ENCODE measurements at places on chromosomes 1 and 21.

GRCh38 chr1:214862421-214862820 is 220.1 kb upstream of the KCNK2 start:
- DNase-seq = no peak

DNA sequence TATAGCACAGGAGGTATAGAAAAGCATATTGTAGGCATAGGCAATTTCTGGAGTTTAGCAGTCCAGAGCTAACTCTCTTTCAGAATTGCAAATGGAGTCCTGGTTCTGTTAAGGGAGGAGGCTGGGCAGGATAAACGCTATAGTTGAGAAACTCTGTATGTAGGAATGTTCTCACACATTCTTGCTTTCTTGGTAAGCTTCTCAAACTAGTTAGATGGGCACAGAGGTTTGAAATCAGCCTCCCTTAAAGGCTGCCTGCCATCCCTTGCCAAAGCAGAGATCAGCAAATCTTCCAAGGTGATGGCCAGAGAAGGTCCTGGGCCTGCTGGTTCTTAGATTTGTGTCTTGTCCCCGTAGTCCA is 42.9 kb upstream of the TADA1 start:
- DNase-seq = no peak

DNA sequence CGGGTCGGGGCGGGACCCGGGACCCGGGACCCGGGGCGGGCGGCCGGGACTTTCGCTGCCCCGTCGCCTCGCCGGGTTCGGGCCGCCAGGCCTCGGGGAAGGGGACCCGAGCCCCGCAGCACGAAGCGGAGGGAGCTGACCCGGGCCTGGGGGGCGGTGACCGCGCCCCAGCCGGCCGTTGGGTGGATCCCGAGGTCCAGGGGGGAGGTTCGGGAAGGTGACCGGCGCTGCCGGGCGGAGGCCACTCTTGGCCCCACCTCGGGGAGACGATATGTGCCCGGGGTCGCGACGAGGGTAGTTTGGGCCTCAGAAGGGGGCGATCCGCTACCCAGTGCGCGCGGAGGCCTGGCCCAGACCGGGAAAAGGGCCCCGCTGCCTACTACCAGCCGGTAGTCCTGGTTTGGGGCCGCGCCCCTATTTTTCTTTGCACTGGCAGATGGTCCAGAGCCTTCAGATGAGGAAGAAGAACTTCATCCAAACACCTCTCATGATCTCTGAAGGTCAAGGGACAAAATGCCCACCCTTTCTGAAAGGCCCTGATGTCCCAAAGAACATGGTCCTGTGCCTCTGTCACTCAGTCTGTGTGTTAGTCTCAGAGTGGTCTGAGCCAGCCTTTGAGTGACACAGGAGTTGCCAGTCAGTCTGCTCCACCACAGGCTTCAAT is 766 bp downstream of the AGO4 start:
- no peak for DNase-seq

DNA sequence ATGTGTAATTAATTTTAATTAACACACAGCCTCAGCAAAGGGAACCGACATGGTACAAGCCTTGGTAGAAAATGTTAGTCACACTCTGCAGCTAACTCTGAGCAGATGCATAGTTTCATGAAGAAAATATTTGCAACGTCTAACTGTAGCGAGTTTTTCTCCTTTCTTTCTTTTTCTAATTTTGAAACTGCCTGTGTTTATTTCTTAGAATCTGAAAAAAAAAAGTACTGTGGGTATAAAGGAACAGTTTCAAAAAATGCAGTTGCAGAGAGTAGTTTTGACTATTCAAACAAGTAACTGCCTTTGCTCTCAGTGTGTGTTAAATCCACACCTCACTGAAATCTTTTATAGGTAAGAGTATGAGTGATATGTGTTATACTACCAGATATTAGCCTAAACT is 149.9 kb upstream of the C1orf105 start:
- DNase-seq = no peak

DNA sequence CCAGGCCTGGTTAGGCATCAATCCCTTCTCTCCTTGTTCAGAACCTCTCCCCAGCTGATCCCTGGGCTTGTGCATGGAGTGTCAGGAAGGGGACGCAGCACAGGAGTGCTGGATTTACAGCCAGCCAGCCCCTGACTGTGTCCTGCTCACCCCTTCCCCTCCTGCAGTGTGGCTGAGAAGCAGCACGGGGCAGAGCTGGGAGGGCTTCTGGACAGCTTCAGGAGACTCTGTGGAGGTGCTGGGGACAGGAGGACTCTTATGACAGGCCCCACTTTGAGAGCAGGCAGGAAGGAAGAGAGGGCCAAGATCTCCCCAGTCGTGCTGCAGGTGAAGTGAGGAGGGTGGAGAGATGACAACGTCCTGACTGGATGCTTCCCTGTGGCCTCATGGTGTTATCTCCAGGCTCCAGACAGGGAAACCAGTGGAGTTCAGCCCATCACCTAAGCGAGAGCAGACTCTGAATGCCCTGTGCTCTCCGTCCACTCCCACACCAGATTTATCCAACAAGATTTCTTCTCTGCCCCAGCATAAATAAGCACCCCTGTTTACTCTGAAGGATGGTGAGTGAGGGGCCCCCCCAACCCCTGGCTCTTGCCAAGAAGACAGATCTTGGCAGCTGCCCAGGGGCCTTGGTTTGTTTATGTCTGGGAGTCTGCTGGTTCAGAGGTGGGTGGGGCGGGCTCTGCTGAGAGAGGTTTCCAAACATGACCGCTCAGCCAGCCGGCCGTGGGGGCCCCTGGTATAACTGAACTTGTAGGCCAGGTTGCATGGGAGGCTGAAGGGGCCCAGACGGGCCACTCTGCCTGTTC is 21.3 kb downstream of the TMCC2 start:
- no peak for DNase-seq

GRCh38 chr1:232905331-232906034 is 44.9 kb upstream of the NTPCR start:
- DNase-seq = no peak

- DNase-seq = no peak
These were observed 66.2 kb upstream of the WDR26 start for GRCh38 chr1:224500796-224501195.

GRCh38 chr1:86016076-86016759 is 140.4 kb downstream of the COL24A1 start:
- DNase-seq = no peak

DNA sequence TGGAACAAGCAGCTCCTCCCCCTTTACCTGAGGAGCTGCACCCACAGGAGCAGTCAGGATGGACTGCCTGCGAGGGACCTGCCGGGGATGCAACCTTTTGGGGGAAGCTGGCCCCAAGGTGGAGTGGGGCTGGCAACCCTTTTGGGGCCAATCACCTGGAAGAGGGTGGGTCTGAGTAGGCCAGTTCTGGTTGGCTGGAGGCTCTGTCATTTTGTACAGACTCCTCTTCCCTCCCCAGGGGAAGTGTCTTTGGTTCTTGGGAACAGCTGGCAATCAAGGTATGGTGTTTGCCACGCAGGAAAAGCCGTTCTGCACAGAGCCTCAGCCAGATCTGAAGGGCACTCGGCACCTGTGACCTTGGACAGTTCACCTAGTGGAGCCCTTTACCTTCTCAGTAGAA is 280 bp upstream of the A3GALT2 start:
- no peak for DNase-seq

- DNase-seq = no peak
These were observed 20.4 kb upstream of the SLC2A1 start for GRCh38 chr1:42979036-42979430.

Data from Panc1 (cell line).